ENCODE measurements at places on chromosomes 4 and X.

GRCh38 chrX:24536551-24536950 is 71.5 kb downstream of the PDK3 start:
- DNase-seq, result no peak

GRCh38 chrX:13239272-13239671 is 80.6 kb downstream of the ATXN3L start:
- DNase-seq, result no peak

GRCh38 chr4:162659716-162660115 is 495.9 kb upstream of the FSTL5 start:
- no peak for DNase-seq

DNA sequence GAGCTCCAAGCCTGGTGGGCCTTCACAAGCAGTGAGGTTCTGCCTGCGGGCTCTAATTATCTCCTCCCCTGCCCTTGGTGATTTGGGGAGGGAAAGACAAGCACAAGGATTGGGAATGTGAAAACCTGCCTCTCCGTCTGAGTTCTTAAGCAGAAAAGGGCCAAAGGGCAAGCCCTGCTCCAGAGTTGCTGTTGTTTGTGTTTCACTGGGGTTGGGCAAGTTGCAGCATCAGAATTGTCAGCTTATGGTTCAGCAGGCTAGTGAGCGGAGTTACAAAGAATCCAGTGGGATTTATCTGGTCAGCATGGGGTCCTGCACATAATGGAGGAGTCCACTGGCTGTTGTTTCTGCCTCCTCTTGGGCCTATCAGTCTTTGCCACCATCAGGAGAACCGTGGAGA is 60.5 kb downstream of the NHS start:
- DNase-seq, result no peak

DNA sequence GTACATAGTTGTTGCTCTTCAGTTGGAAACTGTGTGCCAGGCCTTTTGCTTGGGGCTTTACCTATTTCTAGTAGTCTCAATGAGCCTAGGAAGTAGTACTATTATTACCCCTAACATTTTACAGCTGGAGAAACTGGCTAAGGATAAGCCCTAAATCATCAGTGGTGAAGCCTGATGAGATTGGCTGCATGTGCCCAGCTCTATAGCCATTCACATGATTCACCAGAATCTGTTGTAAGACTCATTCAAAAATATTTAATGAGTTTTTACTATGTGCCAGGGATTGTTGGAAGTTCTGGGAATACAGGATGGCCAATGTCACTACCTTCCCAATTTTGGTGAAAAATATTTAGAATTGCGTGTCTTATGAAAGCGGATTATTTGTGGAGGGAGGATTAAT is 2.8 kb downstream of the KIT start:
- no peak for DNase-seq

- DNase-seq, result no peak
Observed at GRCh38 chr4:24105327-24106038, 215.6 kb upstream of the PPARGC1A start.

- no peak for DNase-seq
Observed at GRCh38 chr4:153497091-153497531, 31.0 kb downstream of the TMEM131L start.

DNA sequence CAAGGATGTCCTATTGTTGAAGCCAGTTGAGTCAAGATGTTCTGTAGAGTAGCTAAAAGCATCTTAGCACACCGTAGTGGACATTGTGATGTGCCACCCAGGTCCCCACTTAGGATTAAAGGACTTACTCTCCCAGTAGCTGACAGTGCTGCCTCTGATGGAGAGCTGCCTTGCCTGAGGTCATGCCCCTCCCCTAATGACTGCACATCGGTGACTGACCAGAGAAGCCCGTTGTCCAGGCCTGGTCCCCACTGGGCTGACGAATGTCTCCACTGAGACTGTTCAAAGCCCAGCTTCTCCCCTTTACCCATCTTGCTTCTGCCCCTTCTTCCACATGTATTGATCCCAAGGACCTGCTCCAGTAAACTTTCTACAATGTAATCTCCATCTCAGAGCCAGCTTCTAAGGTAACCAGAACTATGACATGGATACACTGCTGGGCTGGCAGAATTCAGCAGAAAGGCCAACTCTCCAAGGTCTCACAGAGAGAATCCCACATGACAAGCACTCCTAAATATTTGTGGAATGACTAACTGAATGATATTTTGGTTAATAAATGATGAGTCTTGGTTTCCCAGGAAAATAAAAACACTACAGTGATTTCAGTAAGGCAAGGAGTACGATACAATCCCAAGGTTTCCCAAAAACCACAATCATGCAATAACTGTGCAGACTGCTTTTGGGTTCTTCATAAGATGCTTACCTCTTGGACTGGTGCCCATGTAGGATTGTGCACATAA is 82.4 kb upstream of the TMEM150C start:
- DNase-seq, result no peak

GRCh38 chr4:124202099-124202498 is 510.4 kb downstream of the ANKRD50 start:
- DNase-seq, result no peak

DNA sequence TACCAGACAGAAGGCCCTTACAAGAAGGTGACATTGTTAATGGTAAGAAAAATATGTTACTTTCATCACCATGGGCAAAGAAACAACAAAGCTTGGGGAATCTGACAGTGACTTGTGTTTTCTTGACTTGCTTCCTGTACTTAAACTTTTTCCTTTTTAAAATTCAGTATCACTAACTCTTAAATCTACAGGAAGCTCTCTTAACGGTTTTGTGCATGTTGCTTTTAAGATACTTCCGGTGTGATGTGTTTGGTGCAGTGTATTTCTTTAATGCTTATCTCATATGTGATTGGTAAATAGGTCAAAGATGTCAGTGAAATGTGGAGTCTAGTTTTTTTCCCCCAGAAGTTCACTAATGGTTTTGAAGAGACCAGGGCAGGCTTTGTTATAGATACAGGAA is 45.2 kb downstream of the ADH5 start:
- no peak for DNase-seq

GRCh38 chrX:103565752-103566151 is 19.6 kb upstream of the TCEAL4 start:
- DNase-seq, result no peak

- DNase-seq, result no peak
Observed at GRCh38 chrX:103716962-103717361, 6.3 kb downstream of the TMEM31 start.

DNA sequence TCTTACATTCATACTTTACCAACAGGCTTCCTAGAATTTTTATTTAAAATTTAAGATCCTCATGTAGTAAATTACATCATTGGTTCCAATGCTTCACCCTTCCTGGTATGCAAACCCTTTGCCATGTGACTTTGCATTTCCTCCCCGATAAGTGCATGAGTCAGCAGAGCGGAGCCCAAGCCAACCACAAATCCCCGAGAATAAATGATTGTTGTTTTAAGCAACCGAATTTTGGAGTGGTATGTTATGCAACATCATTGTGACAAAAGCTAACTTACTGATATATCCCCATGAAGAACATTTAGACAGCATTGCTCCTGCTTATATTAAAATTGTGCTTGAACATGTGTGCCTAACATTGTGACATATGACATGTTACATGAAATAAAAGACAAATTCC is 199.4 kb upstream of the DDX53 start:
- DNase-seq, result no peak

- DNase-seq, result no peak
Observed at GRCh38 chr4:10893395-10893794, 208.8 kb upstream of the CLNK start.

DNA sequence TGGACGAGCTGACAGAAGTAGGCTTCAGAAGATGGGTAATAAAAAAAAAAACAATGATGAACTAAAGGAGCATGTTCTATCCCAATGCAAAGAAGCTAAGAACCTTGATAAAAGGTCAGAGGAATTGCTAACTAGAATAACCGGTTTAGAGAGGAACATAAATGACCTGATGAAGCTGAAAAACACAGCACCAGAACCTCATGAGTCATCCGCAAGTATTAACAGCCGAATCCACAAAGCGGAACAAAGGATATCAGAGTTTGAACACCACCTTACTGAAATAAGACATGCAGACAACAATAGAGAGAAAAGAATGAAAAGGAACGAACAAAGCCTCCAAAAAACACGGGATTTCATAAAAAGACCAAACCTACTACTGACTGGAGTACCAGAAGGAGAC is 10.5 kb downstream of the NELFA start:
- no peak for DNase-seq

- no peak for DNase-seq
Observed at GRCh38 chr4:7857238-7857701, 82.4 kb downstream of the AFAP1 start.

DNA sequence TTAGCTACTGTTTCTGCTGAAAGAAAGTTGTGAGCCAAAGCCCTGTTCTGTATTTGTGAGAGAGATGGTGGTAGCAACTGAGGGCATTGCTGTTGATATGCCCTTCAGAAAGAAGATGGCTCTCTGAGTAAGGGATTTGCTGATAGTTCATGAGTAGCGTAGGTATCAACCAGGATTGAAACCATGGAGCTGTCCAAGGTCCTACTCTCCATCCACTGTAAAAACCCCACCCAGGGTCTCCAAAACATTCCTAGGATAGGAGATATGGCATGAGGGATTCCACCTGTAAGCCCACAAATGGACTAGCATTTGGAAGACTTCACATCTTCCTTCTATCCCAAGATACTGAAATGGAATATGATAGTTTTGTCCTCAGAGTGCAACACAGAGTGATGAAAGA is 277.1 kb upstream of the PRKX start:
- no peak for DNase-seq

DNA sequence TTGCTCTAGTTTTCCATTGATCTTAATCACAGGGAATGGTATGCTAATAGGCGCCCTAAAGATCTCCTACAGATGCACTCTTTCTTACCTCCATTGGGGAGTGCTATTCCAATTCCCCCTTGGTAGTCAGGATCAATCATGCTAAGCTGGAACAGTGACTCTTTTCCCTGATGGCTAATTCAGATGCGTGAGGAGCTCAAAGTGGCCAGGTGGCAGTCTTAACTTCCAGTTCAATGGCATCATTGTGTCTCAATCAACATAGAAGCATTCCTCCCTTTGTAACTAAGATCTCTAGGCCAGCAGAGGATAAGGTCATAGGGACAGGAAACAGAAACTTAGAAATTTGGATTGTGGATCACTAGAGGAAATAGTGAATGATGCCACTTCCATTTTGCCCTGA is 216.8 kb downstream of the GRID2 start:
- no peak for DNase-seq

DNA sequence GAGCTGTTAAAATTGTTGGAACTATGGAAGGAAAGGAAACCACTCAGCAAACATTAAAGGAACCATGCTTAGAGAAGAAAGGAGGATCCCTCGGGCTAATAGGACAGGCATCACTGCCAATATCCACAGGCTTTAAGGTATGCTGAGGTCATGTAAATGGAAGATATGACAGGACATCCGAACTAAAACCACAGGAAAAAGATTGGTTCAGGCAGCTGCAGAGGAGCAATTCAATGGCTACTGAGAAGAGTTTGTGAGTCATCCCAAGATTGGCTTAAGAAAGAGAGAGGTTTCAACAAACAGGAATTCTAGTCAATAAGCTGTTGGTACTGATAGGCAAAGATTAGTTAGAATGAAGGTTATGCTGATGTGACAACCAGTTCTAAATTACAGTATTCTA is 106.4 kb upstream of the FAM241A start:
- no peak for DNase-seq

DNA sequence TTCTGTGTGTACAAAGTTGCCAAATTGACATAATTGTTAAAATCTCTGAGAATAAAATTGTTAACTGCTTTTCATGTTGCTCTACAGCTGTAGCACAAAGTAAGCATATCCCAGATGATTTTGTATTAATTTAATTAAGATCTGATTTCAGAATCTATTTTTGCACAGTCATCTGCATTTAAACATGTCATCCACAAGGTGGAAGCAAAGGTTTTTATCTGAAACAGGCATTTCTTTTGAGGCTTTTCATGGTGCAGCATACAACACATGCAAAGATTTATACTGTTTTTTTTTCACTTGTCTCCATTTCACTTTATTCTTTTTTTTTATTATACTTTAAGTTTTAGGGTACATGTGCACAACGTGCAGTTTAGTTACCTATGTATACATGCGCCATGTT is 51.2 kb downstream of the GC start:
- peak; percentile 2 for DNase-seq

- DNase-seq, result no peak
Observed at GRCh38 chr4:135269125-135269890, 1067.7 kb upstream of the PABPC4L start.

DNA sequence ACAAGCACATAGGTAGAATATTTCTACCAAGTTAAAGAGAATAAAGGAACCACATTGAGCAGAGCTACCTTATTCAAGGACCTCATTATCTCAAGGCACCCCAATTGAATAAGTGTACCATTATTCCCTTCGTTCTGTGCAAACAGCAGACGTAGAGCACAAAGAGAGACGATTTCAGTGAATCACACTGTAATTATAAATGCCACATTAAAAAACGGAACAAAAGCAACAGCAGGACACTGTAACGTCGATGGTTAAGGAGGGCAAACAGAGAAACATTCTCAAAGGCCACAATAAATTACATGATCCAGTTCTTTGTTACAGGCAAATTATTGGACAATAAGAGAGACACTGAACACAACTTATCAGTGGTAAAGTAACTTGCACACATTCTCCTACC is 644.1 kb upstream of the TENM3 start:
- no peak for DNase-seq

DNA sequence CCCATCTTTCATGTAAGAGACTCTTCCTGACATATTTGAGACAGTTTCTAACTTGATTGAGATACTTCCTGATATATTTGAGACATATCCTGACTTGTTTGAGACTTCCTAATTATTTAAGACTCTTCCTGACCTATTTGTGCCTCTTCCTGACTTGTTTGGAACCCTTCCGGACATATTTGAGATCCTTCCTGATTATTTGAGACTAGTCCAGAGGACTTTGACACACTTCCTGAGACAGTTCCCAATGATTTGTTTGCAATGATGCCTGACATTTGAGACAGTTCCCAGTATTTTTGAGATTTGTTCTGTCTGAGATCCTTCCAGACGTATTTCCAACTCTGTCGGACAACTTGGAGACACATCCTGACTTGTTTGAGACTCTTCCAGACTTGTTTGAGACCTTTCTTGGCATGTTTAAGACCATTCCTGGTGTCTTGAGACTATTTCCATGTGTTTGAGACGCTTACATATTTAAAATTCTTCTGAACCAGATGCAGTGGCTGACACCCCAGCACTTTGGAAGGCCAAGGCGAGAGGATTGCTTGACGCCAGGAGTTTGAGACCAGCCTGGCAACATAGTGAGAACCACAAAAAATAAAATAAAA is 118.9 kb upstream of the USP9X start:
- DNase-seq, result no peak

DNA sequence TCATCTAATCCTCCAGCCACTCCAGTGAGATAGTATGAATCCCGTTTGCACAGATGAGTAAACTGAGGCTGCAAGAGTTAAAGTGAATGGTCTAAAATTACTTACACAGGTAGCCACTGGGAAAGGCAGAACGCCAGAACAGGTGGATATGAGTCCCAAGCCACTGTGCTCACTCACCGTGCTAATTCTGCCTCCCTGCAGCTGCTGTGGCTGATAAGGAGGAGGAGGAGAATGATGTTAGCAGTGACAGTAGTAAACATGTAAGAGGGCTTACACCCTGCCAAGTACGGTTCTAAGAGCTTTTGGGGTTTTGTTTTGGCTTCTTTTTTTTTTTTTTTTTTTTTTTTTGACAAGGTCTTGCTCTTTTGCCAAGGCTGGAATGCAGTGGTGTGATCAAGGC is 90.5 kb upstream of the PRPS2 start:
- no peak for DNase-seq
